RWPE1 (cell line): ENCODE measurements at places on chromosomes 1 and 21.

- DNase-seq: peak; percentile 32
Observed at GRCh38 chr1:51567653-51568052, 48.6 kb upstream of the EPS15 start.

DNA sequence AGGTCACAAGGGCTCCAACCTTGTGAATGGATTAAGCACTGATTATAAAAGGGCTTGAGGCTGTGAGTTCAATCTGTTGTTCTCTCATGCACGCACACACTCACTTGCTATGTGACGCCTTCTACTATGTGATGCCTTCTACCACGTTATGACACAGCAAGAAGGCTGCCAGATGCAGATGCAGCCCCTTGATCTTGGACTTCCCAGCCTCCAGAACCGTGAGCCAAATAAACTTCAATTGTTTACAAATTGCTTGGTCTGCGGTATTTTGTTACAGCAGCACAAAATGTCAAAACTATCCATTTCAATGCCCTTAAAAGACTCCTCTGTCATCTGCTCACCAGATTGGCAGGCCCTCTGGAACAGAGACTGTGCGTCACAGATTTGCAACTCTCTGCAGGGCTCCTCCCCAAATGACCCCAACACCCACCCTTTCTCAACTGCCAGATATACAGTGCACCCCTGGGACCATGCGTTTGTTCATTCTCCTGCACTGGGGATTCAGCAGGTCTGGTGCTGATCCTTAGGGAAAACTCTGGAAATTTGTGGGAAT, 47.8 kb upstream of the KANK4 start:
- DNase-seq: no peak

DNA sequence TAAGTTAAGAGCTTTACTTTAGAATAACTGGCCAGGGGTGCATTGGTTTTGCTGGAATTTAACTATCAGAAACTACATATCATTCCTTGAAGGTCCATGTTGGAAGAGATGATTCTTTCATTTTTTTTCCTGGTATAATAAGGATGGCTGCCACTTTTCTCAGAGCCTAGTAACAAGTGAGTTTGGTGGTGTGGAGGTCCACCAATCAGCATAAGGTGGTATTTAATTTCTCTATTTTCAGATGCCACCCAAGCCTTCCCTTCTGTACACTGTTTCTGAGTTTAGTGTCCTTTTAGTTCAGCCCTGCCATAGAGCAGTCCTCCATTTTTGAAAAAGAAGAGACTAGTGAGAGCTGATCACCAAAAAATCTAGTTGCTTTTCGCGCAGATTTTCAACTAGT, 386.3 kb downstream of the USP25 start:
- no peak for DNase-seq

DNA sequence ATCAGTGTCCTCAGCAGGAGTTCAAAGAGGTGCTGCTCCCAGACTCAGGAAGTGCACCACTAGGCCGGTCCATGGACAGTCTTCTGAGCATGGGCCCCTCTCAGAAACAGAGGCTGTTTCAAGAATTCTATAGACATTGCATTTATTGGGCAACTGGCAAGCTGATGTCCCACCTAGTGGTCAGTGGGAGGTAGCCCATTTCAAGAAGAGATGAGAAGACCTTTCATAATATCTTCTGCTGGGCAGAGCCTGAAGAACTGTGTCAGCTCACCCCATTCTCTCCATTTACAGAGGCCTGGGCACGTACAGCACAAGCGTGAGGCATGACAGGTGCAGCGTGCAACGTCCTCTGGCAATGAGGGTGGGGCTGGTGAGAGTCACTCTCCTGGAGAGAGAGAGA, 216.0 kb downstream of the DYRK1A start:
- DNase-seq: peak; percentile 34

GRCh38 chr1:216523449-216524190, 100.4 kb upstream of the USH2A start:
- no peak for DNase-seq

GRCh38 chr1:231248778-231249177, 7.8 kb downstream of the GNPAT start:
- no peak for DNase-seq

DNA sequence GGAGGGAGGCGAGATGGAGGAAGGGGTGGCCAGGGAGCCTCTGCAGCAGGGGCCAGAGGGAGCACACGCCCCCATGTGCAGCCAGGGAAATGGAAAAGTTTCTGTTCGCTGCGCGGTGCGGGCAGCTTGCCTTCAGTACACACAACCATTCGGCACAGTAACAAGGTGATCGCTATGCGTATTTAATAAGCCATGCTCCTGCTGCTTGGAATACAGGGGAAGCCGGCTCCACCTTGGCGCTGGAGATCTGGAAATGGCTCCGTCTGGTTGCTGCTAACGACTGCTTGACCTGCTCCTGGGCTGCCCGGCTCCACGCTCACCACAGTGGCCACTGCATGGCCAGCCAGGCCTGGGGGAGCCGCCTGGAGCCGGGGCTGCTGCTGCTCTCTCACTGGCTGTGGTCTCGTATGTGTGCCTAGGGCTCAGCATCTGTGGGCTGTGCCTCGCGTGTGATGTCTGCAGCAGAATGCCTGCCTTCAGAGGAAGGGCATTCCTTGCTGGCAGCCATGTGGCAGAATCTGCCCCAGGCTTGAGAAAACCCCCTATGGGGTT, 86.4 kb upstream of the ACTL8 start:
- no peak for DNase-seq

DNA sequence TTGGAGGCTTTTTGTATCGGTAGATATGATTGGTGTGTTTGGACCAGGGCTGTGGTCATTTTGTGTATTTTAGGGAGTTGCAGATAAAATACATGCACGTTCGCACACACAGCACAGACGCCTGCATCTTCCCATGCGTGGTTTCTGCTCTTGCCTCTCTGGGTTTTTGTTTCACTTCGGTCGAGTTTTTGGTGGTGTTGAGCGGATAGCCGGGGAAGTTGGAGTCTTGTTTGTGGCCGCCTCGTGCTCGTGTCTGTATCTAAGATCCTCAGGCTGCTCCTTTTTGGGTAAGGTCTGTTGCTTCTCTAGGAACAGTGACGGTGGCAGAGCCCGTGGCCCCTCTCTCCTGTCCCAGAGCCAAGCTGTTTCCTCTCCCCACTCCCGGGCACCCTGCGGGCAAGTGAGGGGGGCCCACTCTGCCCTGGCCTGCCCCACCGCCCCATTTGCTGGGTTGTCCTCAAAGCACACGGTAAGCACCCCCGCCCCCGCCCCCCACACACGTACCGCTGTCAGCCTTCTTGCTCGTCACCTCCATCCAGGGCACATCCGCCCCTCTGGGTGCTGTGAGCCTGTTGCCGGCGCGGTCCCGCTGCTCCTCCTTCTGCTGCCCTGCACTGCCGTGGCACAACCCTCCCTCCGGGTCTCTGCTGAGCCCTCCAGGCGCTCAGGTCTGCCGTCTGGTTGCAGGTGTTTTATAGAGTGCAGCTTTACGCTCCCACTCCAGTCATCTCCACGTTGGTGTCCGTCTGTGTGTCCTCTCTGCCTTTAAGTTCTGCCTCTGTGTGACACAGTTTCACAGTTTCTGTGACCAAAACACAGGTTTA, 51.9 kb downstream of the AGPAT3 start:
- no peak for DNase-seq

DNA sequence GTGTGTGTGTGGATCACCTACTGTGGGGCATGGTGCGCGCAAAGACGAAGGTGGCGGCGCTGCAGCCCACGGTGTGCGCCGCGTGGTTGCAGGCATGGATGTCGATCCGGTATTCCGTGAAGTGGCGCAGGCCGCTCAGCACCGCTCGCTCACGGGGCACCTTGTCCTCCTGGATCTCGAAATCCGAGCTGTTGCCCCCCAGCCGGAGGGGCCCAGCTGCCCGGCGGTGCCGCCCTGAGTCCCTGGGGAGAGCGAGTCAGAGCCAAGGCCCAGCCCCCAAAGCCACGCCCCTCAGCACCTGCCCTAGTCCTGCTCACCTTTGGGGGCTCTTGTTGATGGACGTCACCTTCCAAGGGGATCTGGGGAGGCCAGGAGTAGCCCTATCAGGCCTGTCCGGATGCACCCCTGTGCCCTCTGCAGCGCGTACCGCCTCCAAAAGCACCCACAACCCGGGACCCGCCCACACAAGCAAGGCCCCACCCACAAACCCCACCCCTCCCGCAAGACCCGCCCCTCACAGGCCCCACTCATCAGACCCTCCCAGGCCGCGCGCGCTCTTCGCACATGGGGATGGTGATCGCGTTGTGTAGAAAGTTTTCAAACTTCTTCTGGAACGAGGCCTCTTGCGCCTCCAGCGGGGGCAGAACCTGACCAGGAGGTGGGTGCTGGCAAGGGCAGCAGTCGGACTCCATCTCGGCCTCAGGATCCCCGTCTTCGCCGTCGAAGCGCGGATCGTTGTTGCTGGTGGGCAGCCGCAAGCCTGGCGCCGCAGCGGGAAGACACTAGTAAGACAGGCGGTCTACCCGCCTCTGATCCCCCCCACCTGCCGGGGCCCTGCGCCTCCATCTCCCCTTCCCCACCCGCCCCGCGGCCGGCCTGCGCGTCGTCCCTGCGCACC, 13.6 kb downstream of the INSRR start:
- DNase-seq: no peak

- peak; percentile 92 for DNase-seq
Observed at GRCh38 chr1:209389258-209389657, 194.3 kb upstream of the CAMK1G start.

- peak; percentile 36 for DNase-seq
Observed at GRCh38 chr1:232951180-232951579, 769 bp downstream of the NTPCR start.

- no peak for DNase-seq
Observed at GRCh38 chr1:37042506-37042905, 8.2 kb upstream of the GRIK3 start.

- DNase-seq: no peak
Observed at GRCh38 chr1:170218257-170218650, 72.5 kb downstream of the NTMT2 start.

DNA sequence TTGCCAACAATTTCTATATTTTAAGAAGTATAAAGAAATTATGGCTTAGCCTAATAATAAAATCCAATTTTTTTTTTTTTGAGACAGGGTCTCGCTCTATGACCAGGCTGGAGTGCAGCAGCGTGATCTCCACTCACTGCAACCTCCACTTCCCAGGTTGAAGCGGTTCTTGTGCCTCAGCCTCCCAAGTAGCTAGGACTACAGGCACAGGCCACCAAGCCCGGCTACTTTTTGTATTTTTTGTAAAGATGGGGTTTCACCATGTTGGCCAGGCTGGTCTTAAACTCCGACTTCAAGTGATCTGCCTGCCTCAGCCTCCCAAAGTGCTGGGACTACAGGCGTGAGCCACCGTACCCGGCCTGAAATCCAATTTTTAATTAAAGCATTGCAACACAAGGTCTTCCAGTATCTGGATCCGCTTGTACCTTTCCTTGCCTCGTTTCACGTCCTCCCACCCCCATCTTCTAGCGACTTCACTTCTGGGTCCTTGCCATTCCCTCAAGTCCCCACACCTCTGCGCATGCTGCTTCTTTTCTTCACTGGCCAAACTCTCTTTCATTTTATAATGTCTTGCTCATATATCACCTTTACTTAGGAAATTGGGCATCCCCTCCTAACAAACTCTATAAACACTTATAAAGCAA, 2.3 kb downstream of the FUBP1 start:
- DNase-seq: no peak

GRCh38 chr21:44428281-44428960, 26.9 kb upstream of the LRRC3 start:
- peak; percentile 46 for DNase-seq

- DNase-seq: peak; percentile 45
Observed at GRCh38 chr1:156463874-156464273, 36.7 kb downstream of the MEF2D start.

DNA sequence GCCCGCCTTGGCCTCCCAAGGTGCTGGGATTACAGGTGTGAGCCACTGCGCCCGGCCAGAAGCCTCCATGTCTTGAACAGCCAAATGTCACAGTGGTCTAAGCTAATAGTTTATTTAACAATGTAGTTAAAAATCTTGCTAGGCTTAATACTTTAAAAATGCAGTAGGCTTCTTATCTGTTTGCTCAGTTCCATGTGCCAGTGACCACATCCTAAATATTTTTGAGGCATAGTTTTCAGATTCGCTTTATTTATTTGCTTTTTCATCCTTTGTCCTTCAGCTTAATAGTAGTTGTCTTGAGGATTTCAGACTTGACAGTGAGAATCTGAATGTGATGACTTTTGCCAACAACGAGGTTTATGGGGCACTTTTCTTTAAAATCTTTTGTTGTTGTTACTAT, 59.9 kb upstream of the PRRX1 start:
- DNase-seq: no peak

- no peak for DNase-seq
Observed at GRCh38 chr1:88441022-88441421, 243.1 kb upstream of the PKN2 start.

DNA sequence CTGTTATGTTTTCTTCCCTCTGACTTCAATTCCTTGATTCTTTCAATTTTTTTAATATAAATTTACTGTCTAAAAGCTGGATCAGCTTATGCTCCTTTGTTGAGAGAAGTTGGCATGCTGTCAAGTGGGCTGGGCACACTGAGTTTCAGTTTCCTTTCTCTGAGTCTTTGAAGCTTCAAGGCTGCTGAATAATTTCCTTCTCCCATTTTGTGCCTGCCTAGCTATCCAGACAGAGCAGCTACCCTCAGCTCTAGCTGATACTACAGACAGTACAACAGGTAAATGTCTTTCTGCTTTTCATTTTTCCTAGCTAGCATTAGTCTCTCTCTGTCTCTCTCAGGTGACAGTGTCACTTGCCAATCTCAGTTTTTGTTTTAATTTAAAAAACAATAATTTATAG, at the start of gene IFI44:
IFI44 (plus strand) TSS at position 204 of the 400 bp plus-strand sequence. CDS start 365 bp downstream, outside the sequence.
- DNase-seq: peak; percentile 57

DNA sequence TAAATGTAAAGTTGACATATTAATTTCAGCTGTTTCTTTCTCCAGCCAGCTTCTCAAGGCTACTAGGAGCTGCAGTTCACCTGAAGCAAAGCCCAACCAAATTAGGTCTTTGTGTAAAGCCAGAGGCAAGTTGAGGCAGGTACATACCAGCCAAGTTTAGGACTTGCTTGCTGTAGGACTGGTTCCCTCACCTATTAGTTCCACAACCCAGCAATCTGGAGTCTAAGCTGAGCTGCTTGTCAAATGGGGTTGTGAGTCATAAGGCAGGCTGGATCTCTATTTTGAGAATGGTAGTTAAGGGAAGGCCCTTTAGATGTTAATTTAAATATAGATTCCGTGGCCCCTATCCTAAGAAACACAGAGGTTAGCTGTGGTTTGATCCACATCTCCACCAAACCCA, 7.6 kb upstream of the FLG2 start:
- peak; percentile 85 for DNase-seq

- DNase-seq: no peak
Observed at GRCh38 chr1:89734442-89734841, 86.4 kb upstream of the LRRC8D start.

- no peak for DNase-seq
Observed at GRCh38 chr1:18300376-18300775, 180.4 kb upstream of the KLHDC7A start.
